Activated CD8-positive, alpha-beta memory T cell treated with anti-CD3 and anti-CD28 coated beads for 48 hours (primary cell): ENCODE measurements at places on chromosomes 2 and 18.

GRCh38 chr2:149586898-149587219 lies 716 bp downstream of the MMADHC start:
- DNase-seq = no peak

GRCh38 chr18:3293196-3293951 lies 31.4 kb downstream of the MYL12B start:
- no peak for DNase-seq

DNA sequence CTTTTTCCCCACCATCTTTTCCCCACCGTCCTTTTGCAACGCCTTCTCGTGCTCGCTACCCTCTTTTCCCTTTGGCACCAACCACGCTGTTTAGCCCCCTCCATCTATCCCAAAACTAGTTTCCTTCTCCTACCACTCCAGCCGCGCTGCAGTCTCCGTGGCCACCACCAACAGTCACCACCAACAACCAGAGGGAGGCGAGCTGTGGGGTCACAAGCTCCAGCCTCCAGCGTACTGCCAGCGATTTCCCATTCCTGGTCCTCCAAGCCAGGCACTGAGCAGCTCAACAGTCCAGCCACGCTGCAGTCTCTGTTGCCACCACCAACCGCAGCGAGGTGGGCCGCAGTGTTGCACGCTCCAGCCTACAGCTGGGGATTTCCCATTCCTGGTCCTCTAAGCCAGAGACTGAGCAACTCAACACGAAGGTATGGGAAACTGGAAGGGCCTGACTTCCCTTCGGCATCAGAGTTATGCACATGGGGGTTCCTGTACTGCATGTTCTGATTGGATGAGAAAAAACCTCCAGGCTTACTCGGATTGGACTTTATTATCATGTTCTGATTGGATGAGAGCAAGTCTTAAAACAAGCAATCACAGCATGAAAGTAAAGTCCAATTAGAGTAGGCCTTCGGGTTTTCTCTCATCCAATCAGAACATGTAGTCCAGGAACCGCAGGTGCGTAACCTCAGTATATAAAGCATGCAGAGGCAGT lies 42.3 kb upstream of the IMP4 start:
- DNase-seq = no peak

DNA sequence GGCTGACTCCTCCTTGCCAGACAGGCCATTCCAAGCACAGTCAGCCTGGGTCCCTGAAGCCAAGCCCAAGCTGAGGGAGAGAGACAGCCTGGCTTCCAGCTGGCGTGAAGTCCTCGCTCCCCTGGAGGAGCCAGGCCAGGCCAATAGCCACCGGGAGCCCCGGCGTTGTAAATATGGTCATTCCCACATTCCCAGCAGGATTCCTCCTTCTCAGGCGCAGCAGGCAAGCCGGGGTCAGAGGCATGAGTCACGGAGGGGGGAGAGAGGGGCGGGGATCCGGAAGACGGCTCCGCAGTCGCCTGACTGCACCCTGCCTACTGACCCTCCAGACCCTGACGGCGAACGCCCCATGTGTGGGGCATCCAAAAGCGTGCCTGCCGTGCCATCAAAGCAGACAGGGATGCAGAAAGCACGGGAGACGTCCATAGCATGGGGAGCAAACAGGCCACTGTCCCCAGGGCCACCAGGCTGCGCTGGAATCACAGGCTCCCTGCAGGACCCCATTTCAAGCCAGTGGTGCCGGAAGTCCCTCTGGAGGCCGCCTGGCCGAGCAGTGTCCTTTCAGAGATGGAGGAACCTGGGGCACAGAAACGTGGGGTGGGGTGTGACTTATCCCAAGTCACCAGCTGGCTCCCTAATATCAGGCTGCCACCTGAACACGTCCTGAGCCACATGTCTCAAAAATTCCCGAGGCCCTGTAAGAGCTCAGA lies 48.2 kb downstream of the TWIST2 start:
- DNase-seq = no peak
